Activated CD4-positive, alpha-beta T cell treated with anti-CD3 and anti-CD28 coated beads for 36 hours (primary cell): ENCODE measurements at places on chromosomes 2 and 18.

DNA sequence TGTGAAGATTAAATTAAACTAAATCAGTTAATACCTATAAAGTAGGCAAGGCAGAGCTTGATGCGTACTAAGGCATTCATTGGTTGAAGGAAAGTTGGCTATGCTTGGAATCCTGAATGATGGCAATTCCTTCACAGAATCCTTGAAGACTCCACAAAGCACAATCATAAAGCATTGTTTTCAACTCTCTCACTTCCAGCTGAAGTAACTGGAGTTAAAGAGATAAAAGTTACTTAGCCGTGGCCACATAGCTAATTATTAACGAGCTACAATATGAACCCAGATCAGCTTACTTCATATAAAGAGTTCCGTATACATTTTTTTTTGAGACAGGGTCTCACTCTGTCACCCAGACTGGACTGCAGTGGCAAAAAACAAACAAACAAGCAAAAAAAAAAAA lies 483.9 kb upstream of the DDX18 start:
- no peak for DNase-seq

GRCh38 chr2:145412155-145412554 lies 892.2 kb upstream of the ZEB2 start:
- DNase-seq: no peak

DNA sequence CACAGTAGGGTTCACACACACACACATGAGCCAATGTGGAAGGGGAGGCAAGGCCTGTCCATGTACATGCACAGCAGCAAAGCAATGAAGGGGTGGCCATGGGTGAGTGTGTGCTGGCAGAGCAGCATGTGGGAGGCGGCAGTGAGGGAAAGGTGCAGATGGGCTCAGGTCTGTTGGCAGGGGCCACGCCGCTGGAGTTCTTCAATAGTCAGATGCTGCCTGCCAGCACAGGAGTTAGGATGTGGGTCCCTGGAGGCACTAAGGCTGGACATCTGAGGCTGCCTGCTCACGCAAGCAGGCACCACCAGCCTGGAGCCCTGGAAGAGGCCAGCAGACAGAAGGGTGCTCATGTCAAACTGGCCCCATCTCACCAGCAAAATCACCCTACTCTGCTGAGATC lies 1304.9 kb downstream of the DSC3 start:
- no peak for DNase-seq

DNA sequence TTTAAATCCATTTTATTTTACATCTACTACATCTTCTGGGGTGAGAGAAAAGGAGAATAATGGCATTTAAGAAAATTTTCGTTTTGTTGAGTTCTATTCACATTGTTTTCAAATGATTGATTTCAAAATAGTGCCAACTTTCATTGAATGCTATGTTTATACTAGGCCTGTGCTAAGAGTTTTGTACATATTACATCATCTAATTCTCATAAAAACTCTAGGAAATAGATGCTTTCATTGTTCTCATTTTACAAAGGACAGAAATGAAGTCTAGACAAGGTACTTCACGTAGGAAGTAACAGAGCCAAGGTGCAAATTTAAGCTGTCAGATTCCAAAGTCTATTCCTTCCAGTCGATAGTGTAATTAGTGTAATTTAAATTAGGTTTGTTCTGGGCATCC lies 402.8 kb upstream of the UBE2E3 start:
- no peak for DNase-seq

GRCh38 chr2:213451542-213452239 lies 167.4 kb downstream of the SPAG16 start:
- no peak for DNase-seq

GRCh38 chr2:224175538-224175937 lies 136.5 kb upstream of the SERPINE2 start:
- DNase-seq: no peak

- no peak for DNase-seq
Measured at GRCh38 chr2:35522450-35522849, 833.1 kb upstream of the CRIM1 start.

DNA sequence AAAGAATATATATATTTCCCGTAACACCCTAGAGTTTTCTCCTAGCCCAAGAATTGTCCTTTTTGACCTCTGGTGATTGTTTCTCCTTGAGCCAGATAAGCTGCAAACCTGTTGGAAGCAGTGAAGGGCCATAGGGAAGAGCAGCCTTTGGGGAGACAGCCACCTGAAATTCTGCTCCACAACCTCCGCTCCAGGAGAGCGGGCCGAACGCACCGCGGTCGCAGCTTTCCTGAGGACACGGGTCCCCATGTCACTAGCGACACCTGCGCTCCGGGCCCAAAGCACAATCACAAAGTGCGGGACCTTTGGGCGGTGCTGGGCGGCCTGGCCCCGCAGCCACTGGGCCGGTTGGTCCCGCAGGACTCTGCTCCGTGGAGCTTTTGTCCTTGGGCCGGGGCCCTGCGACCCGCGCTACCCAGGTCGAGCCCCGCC lies 557 bp upstream of the DSG2 start:
- no peak for DNase-seq
